ENCODE measurements at places on chromosomes 4 and X.
A peak's percentile ranks its signal among the peaks of the same experiment; 100 is the strongest.

- DNase-seq: no peak
These were observed 17.0 kb downstream of the SDAD1 start for GRCh38 chr4:75973766-75974165.

- no peak for DNase-seq
These were observed 78.7 kb downstream of the ARAP2 start for GRCh38 chr4:36165631-36166005.

DNA sequence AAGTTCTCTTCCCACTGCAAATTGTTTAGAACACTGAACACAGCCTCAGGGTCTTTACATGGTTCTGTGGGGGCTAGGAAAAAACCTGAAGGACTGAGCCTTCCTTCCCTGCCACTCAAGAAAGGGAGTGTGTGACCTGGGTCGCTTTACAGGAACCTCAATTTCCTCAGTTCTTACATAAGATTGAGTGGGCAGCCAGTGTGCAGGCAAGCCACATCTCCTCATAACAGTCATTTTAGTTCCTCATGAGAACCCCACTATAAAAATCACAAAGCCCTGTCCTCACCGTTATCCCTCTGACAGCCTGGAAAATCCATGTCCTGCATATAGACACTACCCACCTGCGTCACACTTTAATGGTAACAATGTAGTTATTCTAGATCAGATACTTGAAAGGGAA, 2.1 kb upstream of the ETDC start:
- no peak for DNase-seq

GRCh38 chr4:3345384-3345783, 52.6 kb downstream of the RGS12 start:
- no peak for DNase-seq

DNA sequence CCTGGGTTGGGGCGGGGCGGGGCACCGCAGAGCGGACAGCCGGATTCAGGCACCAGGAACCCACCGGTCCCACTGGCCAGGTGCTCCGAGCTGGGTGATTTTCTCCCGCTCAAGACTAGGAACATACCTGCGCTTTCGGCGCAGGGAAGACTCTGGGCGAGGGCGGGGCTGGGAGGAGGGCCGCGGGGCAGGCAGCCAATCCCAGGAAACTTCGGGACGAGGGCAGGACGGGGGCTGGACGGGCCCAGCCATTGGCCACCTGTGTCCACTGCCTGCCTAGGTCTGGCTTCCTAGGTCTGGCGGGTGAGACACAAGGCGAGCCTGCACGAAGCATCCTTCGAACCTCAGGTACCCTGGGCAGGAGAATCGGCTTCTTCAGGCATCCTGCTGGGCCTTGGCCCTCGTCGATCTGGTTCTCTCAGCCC, 274 bp upstream of the ERVMER34-1 start:
- no peak for DNase-seq

DNA sequence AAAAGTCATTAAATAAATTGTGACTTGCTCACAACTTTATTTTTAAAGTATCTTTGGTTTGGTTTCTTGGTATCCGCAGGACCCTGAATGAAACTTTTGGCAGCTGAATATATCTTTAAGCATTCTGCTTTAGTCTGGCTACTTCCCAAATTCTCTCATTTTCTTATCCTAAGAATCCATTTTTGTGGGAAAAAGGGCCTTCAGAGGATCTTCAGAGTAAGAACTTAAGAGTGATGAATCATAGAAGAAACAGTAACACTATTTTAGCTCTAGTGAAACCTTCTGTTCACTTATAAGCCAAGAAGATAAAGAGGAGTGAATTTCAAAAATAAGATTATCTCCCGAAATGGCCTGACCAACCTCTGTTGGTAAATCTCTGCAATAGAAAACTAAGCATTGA, 540.6 kb upstream of the MAGEB18 start:
- DNase-seq: no peak

DNA sequence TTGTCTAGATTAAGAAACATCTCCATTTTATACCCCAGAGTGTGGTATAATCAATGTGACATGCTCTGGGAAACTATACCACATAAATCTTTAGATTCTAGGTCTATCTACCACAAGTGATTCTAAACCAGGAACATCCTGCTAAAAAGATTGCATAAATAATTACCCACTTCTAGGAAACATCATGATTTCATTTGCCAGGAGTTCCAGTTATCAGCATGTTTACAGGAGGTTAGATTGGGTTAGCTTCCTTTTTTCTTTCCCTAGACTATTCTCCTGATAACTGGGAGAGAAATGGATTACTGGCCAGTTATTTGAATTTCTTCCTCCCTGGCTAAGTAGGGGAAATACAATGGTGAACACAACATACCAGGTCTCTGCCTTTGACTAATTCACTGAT, 230.3 kb upstream of the BOD1L1 start:
- no peak for DNase-seq

DNA sequence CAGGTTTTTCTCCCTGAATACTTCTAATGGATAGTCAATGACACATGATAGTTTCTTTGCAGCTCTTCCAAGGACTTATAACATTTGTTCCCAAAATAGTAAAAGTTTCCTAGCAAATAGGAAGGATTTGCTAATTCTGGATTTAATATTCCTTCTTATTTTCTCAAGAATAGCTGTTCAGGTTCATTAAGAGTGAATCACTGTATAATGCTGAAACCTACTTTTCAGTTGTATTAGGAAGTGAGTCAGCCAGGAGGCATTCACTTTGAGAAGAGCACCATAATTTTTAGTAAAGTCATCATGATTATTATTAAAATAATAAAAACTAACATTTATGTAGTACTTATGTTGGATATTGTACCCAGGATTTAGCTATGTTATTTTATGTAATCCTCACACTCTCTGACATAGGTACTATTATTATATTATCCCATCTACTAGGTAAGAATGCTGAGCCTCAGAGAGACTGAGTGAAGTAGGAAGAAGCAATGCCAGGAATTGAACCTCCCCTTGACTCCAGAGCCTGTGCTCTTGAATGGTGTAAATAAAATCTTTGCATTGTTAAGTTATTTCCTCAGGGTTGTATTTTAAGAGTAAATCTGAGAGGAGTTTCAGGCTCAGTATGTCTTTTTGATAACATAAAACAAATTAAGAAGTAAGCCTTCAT, 114.8 kb downstream of the REELD1 start:
- DNase-seq: no peak

DNA sequence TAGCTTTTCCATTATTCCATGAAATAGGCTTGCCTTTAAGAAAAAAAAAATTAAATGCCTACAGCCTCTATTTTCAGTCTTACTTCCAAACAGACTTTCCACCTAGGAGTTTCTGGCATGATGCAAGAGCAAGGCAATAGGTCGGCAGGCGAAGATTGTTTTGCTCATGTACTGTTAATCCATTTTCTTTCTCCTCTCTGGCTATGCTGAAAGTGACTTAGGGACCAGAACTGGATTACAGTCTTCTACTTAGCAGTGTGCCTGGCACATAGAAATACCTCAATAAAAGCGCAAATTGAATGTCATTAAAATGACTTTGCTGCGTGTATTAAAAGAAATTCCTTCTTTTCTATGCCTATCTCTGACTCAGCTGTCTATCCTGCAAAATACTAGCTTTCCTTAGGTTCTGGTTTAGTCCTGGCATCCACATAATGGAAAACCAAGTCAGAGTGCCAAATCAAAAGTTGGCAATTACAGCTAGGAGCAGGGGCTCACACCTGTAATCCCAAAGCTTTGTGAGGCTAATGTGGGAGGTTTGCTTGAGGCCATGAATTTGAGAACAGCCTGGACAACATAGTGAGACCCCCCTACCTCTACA, 51.9 kb downstream of the CC2D2A start:
- DNase-seq: no peak

- no peak for DNase-seq
These were observed 1.1 kb downstream of the UVSSA start for GRCh38 chr4:1348014-1348513.

- peak; percentile 66 for DNase-seq
These were observed 381.9 kb downstream of the IL1RAPL1 start for GRCh38 chrX:28969126-28969525.

- peak; percentile 55 for DNase-seq
These were observed 105.1 kb upstream of the MXRA5 start for GRCh38 chrX:3451571-3451970.

- no peak for DNase-seq
These were observed at the start of gene CXCL5 for GRCh38 chr4:73998040-73999011. Gene CXCL5 (minus strand): TSS chr4:73998677. CDS start chr4:73998581, 96 bp downstream.

- no peak for DNase-seq
These were observed 5.2 kb downstream of the BANK1 start for GRCh38 chr4:101795704-101796103.

DNA sequence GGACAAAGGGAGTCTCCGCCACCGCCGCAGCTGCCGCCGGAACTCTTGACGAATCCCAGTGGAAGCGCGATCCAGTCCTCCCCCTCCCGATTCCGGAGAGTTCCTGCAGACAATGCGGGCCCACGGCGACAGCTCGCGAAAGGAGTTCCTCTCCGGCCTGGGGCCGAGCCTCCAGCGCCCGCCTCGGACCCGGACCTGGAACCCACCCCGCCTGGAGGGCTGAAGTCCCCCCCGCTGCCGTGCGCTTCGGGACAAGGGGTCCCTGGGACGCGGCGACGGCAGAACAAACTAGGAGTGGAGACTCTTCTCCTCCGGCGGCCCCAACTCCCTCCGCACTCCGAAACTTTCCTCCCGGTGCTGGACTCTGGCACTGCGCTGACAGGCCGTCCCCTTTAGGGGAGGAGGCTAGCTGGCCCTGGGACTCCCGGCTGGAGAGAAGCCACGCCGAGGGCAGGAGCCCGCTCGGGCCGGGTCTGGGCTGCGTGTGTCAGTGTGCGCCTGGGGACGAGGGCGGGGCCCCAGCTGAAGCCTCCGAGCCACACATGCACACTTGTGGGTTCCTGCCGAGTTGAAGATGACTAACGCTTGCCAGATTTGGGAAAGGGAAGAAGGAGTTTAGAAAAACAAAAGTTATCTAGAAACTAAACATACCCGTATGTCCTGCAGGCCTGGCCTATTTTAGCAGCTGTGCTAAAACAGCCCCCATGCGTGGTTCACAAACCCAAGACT, at the start of gene ANTXR2:
Gene ANTXR2 (minus strand): TSS at position 486 of the 729 bp plus-strand sequence. CDS start 669 bp downstream, outside the sequence.
- DNase-seq: peak; percentile 89

GRCh38 chrX:100673397-100673953, 29.5 kb downstream of the SRPX2 start:
- no peak for DNase-seq

- no peak for DNase-seq
These were observed 162.0 kb downstream of the RNF150 start for GRCh38 chr4:140971077-140971792.

Data from skin of body (tissue), 3 donors.